ENCODE measurements at places on chromosomes 2 and 18.

DNA sequence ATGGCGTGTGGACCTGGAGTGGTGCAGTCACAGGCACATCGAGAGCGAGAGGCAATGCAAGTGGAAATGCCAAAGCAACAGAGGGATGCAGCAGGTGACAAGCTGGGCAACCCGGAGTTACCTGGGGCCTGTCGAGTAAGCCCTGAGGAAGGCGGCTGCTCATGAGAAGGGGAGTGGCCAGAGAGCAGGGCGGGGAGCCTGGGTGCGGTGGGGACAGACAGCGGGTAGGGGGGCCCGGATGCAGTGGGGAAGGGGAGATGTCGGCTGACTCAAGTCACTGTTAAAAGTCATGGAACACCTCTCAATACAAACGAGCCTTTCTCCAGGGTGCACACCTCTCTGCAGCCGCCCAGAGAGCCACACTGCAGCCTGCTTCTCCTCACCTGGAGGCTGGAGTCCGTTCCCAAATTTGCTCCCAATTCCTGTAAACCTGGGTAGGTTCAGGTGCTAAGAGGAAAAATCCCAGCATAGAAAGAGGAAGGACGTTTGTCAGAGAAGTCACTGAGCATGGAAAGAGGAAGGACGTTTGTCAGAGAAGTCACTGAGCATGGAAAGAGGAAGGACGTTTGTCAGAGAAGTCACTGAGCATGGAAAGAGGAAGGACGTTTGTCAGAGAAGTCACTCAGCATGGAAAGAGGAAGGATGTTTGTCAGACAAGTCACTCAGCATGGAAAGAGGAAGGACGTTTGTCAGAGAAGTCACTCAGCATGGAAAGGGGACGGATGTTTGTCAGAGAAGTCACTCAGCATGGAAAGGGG is 71.7 kb upstream of the TWIST2 start:
- DNase-seq: no peak

DNA sequence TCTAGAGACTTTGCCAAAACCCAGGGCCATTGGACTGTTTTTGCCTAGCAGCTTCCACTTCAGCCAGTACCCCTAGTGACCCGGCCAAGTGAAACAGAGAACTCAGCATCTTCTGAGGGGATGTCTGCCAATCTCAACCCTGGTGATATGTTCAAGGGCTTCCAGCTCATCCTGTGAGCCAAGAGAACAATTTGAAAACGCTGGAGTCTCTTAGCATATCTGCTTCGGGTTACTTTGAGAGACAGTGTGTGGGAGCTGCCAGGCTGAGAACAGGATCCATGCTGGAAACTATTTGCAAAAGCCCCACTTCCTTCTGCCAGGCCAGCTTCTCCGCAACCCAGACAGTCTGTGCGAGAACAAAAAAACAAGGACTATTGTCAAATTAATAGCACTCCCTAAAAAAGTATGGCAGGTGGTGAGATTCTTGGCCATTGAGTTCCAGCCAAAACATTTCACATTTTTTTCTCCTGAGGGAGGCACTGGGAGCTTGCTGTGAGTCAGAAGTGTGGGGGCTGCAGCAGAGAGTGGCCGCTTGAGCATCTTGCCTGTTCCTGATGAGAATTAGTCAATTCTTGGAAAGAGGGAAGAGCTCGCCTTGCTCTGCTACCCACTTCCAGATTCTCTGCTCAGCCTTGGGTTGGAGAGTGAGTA is 395.6 kb upstream of the TRIB2 start:
- peak; percentile 90 for DNase-seq

DNA sequence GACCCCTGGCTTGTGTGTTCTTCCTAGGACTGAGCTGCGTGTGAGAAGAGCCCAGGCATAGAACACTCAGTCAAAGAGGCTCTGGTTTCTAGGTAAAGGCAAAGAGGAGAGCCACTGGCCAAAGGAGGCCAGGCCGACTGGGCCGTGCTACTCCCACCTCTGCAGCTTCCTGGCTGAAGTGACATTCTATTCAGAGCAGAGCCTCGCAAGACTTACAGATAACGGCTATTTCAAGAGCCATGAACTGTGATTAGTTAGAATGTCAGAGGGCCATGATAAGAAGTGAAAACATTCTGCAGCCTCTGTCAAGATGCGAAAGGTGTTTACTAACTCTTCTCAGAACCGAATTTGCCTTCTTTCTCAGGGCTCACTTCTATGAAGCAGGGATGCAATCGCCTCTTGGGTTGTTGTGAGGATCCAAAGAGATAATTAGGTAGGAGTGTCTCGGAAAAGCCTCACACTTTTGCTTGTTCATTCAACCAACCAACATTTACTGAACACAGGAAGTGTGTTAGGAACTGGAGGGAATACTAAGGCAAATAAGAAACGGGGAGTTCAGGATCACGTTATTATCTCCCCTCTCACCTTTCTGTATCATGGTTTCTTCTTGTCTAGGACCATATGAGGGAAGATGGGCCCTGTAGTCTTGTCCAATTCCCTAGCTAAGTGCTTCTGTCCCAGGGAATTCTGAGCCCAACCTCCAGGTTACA is 3.4 kb upstream of the DNAJC5G start:
- DNase-seq: no peak

GRCh38 chr18:34754300-34754699 is 44.2 kb downstream of the DTNA start:
- DNase-seq: no peak

DNA sequence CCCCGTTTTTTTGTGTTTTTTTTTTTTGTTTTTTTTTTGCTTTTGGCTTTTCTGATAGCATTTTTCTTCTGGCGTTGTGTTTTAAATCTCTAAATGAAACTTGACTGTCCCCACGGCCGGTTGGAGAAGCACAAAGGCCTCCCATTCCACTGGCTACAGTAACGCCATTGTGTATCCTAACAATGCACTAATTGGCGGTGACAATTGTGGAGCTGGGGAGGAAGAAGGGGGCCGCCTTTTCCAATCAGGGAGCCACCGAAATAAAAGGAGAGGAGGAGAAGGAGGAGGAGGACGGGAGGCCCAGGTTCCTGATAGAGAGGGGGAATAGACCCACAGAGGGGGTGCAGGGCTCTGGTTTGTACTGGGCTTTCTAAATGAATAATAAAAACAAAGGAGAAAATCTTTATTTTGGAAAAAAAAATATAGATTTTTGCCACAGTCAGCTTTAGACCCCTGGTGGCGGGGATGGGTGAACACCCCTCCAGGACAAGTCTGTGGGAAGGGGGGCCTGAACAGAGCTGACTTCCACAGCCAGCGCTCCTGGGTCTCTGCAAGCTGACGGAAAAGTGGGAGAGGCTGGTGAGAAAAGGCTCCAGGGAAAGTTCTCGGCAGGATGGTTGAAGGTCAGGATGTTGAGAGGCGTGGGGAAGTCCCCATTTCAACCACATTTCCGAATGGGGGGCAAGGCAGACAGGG is 43.7 kb upstream of the FZD5 start:
- DNase-seq: no peak

DNA sequence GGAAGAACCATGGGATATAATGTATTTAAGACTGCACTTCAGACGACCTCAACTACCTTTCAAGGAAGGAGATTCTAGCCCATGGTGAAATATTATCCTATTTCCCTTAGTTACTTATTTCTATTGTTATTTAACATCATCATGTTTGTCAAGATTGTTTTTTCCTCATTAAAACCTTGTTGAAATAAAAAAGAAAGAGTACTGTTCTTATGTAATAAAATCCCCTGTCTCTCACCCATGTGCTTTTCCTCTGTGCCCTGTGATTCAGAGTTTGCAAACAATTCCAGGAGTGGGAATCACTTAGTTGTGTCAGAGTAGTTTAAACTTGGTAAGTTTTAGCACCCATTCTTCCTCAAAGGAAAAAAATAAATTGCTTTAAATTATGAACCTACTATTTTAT is 43.6 kb downstream of the ERBB4 start:
- no peak for DNase-seq

DNA sequence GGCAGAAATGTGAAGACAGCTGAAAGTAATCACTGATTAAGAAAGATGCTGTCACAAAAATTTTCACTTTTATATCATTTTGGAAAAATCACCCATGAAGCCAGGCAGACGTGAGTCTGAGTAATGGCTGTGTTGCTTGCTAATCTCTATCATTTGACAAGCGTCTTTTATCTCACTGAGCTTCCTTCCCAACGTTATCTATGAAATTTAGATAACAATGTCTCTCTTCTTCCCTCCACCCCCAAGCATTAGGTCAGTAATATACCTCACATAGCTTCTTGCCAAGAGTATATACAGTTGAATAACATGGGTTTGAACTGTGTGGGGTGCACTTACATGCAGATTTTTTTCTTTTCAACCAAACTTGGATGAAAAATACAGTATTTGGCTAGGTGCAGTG is 388.6 kb upstream of the NRXN1 start:
- DNase-seq: no peak

GRCh38 chr2:122519366-122519765 is 763.9 kb downstream of the TSN start:
- DNase-seq: no peak

DNA sequence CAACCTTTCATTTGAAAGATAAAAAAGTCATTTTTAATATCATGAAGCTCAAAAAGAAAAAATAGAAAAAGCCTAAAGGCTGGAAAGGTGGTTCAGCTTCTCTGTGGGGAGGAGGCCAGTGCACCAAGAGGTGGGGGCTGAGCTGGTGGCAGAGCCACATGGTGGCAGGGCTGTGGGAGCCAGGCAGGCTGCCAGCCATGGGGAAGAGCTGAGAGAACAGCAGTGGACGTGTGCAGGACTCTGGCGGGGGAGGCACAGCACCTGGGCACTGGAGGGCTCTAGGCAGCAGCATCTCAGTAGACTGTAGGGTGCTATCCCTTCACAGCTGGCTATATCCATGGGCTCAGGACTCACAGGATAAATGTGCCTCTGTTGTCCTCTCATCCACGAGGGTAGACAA is 47.8 kb downstream of the STK25 start:
- no peak for DNase-seq

DNA sequence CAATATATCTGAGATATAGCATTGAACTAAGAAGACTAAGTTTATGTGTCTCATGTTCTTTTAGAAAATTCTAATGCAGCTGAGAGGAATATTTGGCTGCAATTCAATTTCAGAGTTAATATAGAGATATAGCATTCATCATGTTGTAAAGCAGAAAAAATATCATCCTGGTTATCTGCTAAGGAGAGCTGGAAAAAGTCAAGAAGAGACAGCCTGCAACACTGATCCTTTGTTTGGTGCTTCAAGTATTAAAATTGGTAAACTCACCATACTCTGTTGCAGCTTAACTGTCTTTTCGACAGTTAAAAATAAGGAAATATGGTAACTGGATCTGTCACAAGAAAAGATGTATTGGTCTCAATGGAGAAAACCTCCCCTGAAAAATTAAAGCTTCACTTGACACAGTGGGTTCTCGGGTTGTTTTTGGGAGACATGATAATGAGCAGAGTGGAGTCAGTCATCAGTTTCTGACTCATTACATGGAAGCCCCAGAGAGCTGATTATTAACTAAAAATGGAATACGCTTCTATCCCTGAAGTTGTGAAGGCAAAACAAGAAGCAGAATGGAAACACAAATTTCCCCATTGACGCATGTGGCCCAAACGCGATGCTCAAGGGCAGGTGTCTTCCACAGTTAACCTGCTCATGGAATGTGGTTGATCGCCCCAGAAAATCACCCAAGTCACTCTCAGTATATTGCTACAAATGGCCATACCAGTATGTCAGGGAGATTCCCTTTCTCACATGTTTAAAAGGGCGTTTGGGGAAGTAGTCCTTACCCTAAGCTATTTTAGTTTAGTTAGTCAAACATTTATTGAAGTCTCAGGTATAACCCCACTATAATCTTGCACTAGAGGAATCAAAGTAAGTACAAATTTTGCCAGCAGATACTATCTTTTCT is 8.2 kb downstream of the BCL2 start:
- DNase-seq: no peak

DNA sequence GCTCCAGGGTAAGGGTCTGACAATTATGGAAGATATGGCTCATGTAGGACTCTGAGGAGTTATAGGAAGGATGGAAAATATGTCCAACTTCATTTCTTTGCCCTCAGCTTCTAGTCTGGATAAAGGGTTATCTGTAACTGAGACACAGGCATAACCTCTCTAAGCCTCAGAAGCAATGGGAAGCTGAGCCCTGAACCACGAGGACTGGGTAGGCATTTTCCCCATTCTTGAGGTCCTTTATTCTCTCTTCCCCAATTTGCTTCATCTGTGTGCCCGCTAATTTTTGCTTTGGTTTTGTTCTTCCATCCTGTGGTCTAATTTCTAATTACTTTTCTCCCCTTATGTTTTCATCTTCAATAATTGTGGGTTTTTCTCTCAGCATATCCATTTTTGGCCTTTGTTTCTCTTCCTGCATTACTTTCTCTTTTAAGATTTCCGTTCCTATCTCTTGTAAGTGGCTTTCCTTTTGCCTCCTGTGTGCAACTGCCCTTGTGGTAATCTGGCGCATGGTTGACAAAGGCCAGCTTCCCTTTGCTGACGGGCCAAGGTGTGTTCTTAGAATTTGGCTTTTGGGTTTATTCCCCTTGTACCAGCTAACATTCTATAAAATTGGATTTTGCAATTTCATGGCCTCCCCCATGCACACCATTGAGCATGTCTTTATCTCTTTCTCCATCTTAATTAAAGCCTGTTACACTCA is 343.8 kb downstream of the TXNL1 start:
- DNase-seq: no peak
